ENCODE measurements at places on chromosomes 12 and 14. TPM values are rescaled to one million over a fixed set of nuclear protein-coding genes. Genes with fewer than 3 reads are reported as not detected.
A peak's percentile ranks its signal among the peaks of the same experiment; 100 is the strongest.

- no peak overlapping the region for H3K27ac ChIP-seq
- no peaks in the 10 kb centered on the region for H3K27me3 ChIP-seq
- no peak overlapping the region for H3K4me3 ChIP-seq
- H3K4me1 ChIP-seq, result peaks cover 55% of the 10 kb centered on the region
- DNase-seq, result no peak
- peaks cover 53% of the 10 kb centered on the region for H3K36me3 ChIP-seq
These were observed 28.1 kb downstream of the ETNK1 start for GRCh38 chr12:22653075-22653474.

The CCDC38 gene
- polyA plus RNA-seq, result not detected

- peak; percentile 29 for DNase-seq
- peak overlapping the region; percentile 94 for H3K27ac ChIP-seq
- H3K4me1 ChIP-seq, result peaks cover 52% of the 10 kb centered on the region
These were observed 6.0 kb downstream of the CDKN1B start for GRCh38 chr12:12723149-12723680.

The KCNC2 gene
- not detected for polyA plus RNA-seq

GRCh38 chr12:3896356-3896755 is 23.2 kb upstream of the PARP11 start:
- H3K27me3 ChIP-seq, result no peaks in the 10 kb centered on the region
- H3K4me1 ChIP-seq, result peaks cover 20% of the 10 kb centered on the region
- H3K36me3 ChIP-seq, result no peaks in the 10 kb centered on the region
- no peak overlapping the region for H3K27ac ChIP-seq

The MYF6 gene
- not detected for polyA plus RNA-seq

The SMOC1 gene
- polyA plus RNA-seq, result not detected

GRCh38 chr12:39103552-39104165 is 198.3 kb upstream of the CPNE8 start:
- no peak for DNase-seq
- H3K4me1 ChIP-seq, result no peaks in the 10 kb centered on the region
- no peaks in the 10 kb centered on the region for H3K36me3 ChIP-seq
- no peak overlapping the region for H3K4me3 ChIP-seq
- no peaks in the 10 kb centered on the region for H3K27me3 ChIP-seq

DNA sequence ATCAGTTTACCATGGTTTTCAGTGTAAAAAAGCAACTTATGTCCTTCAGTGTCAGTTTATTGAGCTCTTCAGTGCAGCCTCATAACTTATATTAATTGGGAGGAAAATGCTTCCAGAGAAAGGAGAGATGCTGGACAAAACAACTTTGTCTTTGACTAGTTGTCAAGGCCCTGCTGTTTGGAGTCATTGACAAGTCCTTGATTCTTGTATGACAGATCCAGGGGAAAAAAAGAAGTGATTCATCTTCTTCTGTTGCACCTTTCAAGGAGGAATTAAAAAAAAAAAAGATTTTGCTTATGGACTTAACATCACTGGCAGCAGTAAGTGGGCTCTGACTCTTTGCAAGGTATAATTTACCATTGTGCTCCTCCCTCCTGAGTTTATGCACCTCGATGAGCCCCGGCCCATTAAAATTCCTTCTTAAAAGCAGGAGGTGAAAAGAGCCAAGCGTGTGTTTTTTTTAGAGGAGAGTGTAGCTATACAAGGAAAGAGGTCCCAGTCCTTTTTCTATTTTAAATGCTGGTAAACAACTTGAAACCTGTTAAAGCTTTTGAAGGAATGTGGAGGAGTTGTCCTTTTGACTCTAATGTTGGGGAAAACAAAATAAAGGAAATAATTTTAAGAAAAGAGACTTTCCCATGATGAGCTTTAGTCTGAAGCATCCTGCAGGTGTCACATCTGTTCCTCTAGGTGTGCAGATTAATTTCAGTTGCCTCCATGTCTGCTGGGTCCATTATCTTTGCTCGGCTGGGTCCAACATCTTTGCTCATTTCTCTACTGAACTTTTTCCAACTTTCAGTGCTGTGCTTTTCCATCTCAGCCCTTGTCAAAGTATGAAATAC is 431.6 kb downstream of the RAD51B start:
- H3K27ac ChIP-seq, result peak overlapping the region; percentile 75
- H3K4me3 ChIP-seq, result no peak overlapping the region
- DNase-seq, result no peak
- peaks cover 71% of the 10 kb centered on the region for H3K4me1 ChIP-seq
- H3K36me3 ChIP-seq, result no peaks in the 10 kb centered on the region

The KRT2 gene
- 3.4 TPM for polyA plus RNA-seq

DNA sequence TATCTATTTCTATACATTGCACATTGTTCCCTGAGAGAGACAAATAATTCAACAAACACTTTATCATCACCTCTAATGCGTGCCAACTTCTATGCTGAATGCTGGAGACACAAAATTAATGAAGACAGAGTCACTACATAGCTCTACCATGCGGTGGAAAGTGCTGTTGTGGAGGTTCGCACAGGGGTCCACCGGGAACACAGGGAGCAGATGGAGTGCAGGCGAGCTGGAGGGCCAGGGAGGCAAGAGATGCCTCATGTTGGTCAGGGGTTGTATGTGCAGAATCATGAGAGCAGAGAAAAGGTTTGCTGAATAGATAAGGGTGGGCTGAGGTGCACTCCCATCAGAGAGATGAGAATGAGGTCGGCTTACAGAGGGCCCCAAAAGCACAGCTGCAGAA is 25.2 kb downstream of the FAM234B start:
- H3K4me3 ChIP-seq, result no peak overlapping the region
- peaks cover 2% of the 10 kb centered on the region for H3K4me1 ChIP-seq
- peaks cover 17% of the 10 kb centered on the region for H3K36me3 ChIP-seq
- H3K27ac ChIP-seq, result no peak overlapping the region

The EFCAB11 gene
- 2.7 TPM for polyA plus RNA-seq
